Right renal pelvis (tissue), 4 donors: ENCODE measurements at places on chromosomes 11 and 22. TPM values are rescaled to one million over a fixed set of nuclear protein-coding genes. Genes with fewer than 3 reads are reported as not detected.

GRCh38 chr11:79918846-79919245, 478.0 kb upstream of the TENM4 start:
- no peak for DNase-seq

DNA sequence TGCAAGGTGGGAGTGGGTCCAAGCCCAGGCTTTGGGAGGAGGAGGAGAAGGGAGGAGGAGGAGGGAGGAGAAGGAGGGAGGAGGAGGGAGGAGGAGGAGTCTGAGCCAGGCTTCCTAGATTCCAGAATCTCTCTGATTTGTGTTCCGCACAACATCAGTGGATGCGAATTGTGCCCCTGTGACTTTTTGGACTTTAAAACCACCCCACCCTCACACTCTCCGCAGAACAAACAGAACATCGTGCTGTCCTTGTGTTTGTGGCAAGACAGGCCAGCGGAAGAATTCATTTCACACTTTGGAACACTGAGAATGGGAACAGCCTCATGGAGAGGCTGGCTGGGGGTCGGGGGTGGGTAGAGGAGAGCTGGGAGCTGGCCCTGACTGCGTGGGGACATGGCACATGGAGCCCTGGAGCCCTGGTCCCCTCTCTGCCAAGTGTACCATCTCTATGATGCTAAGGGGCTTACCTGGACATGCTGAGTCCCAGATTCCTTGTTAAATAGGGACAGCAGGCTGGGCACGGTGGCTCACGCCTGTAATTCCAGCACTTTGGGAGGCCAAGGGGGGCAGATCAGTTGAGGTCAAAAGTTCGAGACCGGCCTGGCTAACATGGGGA, 16.4 kb upstream of the SHANK2 start:
- DNase-seq, result no peak

GRCh38 chr11:130652671-130653335, 204.4 kb downstream of the ADAMTS15 start:
- no peak for DNase-seq

DNA sequence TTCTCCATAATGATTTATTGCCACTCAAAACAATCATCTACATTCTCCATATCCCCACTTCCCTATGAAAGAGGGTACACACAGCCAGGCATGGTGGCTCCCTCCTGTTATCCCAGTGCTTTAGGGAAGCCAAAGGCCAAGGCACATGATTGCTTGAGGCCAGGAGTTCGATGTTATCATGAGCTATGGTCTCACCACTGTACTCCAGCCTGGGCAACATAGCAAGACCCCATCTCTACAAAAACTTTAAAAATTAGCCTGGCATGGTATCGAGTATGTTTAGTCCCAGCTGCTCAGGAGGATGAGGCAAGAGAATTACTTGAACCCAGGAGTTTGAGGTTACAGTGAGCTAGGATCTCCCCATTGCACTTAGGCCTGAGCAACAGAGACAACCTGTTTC, 6.0 kb downstream of the HPS5 start:
- DNase-seq, result no peak

DNA sequence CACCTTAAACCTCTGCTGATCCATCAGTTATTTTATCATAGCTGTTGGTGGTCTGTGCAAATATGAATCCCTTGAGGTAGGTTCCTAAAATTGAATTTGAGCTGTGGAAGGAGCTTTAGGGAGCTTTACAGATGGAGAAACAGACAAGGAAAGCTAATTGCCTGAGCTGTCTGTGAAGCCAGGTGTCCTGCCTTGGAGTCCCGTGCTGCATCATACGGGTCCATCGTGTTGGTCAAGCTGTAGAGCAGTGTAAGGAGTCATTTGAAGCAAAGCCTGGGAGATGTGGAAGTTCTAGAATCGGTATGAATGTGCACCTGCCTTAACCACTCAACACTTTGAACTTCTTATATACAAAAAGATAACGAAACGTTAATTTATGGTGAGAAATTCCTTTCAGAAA, 1.0 kb downstream of the POLA2 start:
- no peak for DNase-seq

Gene ADAMTS15
- 74.7 TPM for polyA plus RNA-seq

Gene OR8G5
- not detected for polyA plus RNA-seq

Gene SLC5A1
- 0.60 TPM for polyA plus RNA-seq

Gene SHISAL1
- polyA plus RNA-seq, result 2.5 TPM

GRCh38 chr11:47791774-47792430, 24.8 kb upstream of the FNBP4 start:
- no peak for DNase-seq

Gene TMPRSS4
- polyA plus RNA-seq, result 33.1 TPM

DNA sequence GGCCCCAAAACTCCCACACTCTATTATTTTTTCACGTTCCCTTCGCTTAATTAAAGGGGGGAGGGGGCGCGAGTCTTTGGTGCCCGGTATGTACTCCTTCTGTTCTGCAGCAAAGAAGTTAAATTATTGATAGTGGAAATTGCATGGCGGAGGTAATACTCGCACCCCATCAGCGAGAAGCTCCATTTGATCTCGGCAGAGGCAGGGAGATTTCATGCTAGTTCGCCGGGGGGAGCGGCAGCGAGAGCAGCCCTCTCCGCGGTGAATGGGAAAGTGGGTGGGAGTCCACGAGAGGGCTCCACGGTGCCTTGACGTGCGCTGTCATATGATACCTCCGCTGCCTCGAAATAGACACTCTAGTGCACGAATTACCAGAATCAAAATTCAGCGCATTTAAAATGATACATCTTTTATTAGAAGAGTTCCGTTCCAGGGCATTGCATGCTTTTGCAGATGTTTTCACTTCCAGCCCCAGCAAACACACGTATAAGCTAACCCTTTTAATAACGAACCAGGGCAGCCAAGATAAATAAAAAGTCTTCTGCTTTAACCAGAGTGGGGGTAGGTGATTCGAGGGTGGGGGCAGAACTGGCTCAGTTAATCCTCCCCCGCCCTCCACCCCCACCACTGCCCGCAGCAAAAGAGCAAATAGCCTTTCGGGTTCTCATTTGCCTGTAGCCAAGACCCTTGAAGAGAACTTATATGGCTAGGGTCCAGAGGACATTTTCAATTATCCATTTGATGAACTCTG, 1.3 kb upstream of the BDNF start:
- DNase-seq, result no peak

Gene PRR33
- 0.07 TPM for polyA plus RNA-seq
